ENCODE measurements at places on chromosomes 7 and 10.

GRCh38 chr7:110977127-110977737 is 113.7 kb upstream of the LRRN3 start:
- DNase-seq, result no peak

DNA sequence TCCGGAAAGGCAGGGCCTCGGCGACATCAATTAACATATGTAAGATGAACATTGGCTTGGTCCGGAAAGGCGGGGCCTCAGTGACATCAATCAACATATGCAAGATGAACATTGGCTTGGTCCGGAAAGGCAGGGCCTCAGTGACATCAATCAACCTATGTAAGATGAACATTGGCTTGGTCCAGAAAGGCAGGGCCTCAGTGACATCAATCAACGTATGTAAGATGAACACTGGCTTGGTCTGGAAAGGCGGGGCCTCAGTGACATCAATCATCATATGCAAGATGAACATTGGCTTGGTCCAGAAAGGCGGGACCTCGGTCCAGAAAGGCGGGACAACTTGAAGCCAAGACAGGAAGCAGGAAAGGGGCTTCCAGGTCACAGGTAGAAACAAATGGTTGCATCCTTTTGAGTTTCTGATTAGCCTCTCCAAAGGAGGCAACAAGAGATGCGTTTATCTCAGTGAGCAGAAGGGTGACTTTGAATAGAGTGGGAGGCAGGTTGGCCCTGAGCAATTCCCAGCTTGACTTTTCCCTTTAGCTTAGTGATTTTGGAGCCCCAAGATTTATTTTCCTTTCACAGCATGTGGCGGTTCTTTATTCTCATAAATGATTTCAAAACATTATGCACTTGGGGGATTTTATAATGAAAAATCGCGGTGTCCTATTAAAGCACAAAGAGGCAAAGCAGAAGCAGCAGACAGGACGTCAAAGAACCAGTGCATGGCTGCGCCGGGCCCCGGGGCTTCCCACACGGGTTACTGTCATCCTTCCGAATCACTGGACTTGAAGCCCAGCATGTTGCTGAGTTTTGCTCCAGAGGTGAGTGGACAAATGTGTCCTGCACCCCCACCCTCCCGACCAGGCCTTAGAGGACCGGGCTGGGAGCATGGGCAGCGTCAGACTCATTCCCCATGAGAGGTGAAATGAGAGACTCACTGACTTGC is 43.1 kb upstream of the EN2 start:
- DNase-seq, result no peak

- DNase-seq, result no peak
Measured at GRCh38 chr7:27875061-27875460, 135.1 kb downstream of the TAX1BP1 start.

GRCh38 chr7:148782757-148783456 is 84.2 kb downstream of the CUL1 start:
- DNase-seq, result no peak

- DNase-seq, result peak; percentile 86
Measured at GRCh38 chr10:79322616-79323543, 24.4 kb upstream of the PPIF start.

GRCh38 chr10:58384095-58384494 is 1.1 kb upstream of the TFAM start:
- DNase-seq, result no peak

DNA sequence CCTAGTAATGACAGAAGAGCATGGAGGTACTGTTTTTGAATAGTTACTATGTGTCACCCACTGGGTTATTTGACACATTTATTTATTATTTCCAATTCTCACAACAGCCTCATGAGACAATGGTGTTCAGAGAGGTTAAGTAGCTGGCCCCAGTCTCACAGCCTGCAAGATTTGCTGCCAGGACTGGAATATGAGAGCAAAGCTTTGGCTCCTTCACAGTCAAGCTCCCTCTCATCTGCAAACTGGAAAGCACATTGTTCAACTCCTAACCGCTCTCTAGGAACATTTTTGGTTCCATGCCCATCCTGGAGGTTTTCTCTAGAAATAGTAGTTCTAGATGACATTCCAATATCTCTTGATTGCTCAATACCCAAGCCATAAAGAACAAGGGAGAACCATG is 75.5 kb upstream of the CXCL12 start:
- no peak for DNase-seq

DNA sequence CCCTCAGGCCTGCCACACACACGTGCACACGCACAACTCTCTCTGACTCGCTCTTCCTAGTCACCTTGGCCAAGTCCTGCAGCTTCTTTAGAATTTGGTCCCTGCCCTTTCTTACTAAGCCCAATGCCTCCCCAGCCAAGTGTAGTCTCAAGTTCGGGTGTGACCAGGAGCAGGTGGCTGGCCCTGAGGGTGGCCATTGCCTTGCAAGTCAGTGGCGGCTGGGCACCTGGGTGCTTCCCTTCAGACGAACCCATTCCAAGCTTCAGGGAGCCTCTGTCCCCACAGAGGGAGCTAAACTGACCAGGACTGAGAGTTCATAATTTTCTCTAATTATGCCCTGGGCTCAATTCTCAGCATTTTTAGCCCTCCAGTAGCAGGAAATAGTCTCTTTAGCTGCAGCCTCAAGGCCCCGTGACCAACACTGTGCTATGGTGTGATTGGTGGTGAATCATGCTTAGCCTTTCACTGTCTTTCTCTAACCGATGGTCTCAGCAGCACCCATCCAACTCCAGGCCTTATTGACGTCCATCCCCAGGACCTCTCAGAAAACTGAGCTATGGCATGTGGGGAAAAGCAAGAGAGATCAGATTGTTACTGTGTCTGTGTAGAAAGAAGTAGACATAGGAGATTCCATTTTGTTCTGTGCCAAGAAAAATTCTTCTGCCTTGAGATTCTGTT is 34.7 kb upstream of the FXYD4 start:
- DNase-seq, result peak; percentile 26

GRCh38 chr7:125926621-125927020 is 997.0 kb upstream of the POT1 start:
- DNase-seq, result no peak

GRCh38 chr10:97234400-97234799 is 48.6 kb upstream of the SLIT1 start:
- peak; percentile 39 for DNase-seq

GRCh38 chr7:149855361-149856305 is 17.5 kb downstream of the ZNF862 start:
- DNase-seq, result peak; percentile 80

DNA sequence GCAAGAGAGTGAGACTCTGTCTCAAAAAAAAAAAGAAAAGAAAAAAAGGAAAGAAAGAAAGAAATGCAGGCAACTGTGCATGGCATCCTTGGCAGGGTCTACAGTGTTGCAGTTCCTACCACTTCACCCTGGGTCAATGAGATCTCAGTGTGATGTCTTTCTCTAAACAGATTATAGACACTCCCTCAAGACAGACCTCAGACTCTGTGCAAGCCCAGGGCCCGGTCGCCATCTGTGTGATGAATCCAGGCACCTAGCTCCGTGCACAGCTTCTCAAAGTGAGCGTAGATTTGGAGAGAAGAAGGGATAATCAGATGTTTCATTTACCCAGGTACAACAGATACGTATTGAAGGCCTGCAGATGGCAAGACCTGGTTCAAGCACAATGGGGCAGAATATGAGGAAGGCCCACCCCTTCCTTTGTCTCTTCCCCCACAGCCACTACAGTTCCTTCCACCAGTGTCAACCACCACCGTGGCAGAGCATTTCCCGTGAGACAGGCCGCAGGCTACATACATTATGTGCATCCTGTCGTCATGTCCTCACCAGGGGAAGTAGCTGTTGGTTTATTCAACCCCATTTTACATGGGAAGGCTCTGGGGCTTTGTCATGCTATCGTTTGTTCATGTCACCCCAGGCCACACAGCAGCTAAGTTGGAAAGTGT is 471.7 kb upstream of the GALNT17 start:
- DNase-seq, result no peak

DNA sequence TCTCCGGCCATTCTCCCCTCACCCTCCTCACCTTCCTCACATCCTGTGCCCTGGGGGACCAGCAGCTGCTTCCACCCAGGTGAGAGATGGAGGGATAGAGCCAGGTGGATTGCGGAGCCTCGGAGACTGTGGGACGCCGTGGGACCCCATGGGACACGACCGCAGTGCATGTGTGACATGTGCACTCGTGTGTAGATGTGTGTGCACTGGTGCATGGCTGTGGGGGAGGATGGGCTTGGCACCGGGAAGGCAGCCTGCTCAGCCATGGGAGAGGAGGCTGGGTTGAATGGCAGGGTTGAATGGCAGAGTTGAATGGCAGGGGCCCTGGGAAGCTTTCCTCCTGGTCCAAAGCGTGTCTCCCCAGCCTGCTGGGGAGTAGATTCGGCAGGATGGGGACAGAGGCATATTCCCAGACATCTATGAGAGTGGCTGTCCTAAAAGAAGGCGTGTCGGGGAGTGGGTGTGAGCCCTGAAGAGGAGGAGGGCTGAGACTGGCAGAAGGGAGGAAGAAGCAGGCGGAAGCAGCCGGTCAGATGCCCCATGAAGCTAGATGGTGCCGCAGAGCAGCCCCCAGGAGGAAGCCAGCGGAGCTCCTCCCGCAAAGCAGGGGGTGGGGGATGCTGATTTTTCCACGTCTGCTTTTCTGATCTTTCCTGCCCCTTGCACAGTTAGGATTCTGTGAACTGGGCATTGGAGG is 815 bp downstream of the GIMAP8 start:
- DNase-seq, result no peak

DNA sequence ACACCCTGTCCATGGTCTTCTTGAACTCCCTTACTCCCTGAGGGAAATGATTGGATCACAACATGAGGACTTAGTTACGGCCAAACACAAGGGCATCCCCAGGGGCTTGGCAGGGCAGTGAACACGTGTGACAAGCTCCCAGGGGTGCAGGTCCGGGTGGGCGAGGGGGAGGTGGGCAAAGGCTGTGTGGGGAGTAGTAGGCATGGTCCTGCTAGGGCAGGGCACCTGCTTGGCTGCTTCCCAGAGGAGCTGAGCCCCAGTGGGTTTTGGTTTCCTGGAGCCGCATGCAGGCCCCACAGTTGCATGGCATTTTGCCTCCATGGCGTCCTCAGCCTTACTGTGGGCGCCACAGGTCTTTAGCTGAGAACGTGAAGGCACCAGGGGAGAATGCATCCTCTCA is 46.6 kb upstream of the ZNF32 start:
- no peak for DNase-seq

DNA sequence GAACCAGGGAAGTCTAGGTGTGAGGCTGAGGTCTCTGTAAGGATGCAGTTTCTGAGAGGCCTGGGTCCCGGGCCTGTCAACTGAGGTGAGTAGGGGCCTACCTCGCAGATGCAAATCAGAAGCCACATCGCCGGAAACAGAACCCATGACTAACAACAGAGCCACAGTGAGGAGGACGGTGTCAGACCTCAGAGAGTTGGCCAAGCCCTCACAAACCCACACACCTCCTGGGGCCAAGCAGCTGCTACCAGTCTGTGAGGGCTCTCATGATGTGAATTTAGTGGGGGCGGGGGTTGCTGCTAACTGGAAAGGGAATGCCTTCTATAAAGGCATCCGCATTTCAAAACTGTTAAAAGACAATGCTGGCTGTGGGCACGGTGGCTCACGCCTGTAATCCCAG is 103.0 kb downstream of the COBL start:
- DNase-seq, result no peak
